Aorta (tissue), 5 donors: ENCODE measurements at places on chromosomes 12 and 14.

DNA sequence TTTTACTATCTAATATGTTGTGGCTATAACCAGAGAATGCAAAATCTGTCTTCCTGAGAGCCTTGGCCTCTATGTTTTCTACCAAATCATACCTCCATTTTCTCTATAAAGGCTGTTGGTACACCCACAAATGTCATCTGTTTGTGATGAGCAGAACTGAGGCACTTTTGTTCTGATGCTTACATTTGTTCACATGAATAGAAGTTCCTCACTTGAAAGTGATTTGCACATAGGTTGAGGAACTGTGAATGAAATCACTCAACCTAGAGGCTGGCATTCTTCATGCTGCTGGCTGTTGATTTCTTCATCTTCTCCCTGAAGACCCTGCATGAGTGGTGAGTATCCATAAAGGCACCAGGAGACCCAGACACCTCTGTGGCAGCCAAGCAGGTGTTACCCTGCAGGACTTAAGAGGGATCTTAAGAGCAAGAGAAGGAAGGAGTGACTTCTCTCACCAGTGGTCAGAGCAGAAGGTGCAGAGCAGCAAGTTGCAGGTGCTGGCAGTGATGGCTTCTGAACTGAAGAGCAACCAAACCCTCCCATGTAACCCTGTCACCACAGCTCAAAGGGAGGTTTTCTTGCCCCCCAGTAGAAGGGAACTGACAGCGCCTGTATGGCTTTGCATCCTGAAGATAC lies 110.3 kb downstream of the HMGA2 start:
- no peak for DNase-seq

DNA sequence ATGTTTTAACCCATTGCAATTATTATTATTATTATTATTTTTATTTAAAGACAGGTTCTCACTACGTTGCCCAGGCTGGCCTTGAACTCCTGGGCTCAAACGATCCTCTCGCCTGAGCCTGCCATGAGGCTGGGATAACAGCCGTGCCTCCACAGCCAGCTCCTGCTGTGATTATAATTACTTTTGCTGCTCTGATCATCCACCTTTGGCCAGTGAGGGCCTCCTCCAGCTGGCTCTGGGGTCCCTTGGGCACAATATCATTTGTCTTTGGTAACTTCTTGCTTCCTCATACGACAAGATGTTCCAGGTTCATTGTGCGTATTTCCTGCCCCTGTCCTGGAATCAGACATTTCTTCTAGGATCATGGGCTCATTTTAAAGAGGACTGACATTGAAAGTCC lies 28.4 kb downstream of the LRTM2 start:
- DNase-seq: no peak

- no peak for DNase-seq
These were observed 183.1 kb downstream of the EMP1 start for GRCh38 chr12:13379531-13380188.

GRCh38 chr14:73168691-73169090 lies 32.4 kb downstream of the PSEN1 start:
- DNase-seq: no peak

DNA sequence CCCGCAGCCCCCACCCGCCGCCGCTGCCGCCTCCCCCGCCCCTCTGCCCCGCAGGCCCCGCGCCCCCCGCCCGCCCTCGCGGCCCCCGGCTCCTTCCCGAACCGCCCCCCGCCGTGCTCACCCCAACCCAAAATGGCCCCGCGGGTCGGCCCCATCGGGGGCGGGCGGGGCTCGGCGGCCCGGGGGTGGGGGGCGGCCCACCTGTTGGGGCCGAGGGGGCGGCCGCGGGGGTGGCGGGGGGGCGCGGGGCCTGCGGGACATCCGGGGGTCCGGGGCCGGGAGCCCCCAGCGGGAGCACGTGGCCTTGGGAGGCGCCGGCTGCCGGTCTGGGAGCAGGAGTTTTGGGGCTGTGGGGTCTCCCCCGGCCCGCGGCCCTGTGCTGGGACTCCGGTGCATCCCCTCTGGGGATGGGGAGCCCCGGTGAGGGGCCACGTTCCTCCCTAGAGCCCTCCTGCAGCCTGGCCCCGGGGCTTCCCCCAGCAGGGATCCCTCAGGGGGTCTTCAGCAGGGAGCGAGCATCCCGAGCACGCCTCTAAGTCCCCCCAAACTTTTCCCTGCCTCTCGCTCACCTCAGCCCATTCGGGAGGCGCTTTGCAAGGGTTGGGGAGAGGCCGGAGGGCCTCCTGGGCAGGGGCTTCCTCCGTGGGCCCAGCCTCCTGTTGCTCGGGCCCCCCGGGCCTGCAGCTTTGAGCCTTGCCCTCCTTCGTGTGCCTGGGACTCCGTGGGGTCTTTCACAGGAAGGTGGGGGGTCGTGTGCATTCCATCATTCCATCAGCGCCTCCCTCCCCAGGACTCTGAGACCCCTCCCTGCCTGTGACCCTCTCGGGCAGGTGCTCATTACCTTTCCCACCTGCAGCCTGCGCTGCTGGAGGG lies 710 bp downstream of the MTA1 start:
- no peak for DNase-seq

DNA sequence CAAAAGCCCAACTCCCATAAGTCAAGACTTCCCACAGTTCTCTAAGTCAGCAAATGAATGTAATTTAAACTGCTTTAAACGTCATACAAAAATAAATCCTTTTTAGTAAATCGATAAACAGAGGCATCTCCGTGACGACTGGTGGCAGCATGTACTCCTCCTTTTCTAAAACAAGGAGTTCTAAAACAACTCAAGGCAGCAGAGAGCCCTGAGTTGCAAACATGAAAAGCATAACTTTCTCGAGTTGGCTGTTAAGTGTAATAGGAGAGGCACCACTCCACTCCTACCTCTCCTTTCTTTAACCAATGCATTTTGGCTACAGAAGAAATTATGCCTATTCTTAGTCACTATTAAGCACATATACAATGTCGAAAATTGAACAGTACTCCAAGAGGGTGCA lies 22.0 kb downstream of the LTBR start:
- DNase-seq: no peak

GRCh38 chr14:105501504-105502291 lies 10.7 kb downstream of the TEDC1 start:
- DNase-seq: peak; percentile 73

DNA sequence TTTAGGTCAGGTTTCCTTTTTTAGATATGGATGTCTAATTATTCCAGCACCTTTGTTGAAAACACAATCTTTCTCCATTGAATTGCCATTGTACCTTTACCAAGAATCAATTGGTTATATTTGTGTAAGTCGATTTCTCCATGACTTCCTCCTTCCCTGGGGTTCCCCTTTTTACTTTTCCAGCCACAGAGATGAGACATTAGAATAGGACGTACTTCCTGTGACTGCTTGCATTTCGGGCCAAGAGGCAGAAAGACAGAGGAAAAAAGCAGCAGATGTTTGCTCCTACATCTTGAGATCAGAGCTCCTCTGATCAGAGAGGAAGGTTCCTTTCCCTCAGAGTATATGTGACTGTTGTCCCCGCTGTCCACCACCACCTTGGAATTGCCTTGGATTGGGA lies 453.7 kb upstream of the RGS6 start:
- DNase-seq: no peak

DNA sequence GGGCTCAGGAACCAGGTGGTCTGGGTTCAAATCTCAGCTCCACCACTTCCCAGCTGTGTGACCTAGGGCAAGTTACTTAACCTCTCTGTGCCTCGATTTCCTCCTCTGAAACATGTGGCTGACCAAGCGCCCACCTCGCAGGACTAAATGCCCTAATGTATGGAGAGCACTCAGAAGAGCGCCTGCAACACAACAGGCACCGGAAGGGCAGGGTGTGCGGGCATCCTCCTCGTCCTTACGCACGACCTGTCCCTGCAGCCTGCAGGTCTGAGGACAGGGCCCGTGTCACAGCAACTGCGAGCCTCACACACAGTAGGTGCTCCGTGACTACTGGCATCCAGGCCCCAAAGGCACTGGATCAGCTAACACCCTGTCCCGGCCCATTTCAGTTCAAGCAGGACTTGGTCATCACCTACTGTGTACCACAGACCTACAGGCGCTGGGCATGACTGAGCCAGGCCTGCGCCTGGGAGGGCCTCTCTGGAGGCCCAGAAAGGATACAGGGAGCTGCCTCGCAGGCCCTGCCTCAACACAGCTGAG lies 131.5 kb downstream of the NCOR2 start:
- DNase-seq: no peak

DNA sequence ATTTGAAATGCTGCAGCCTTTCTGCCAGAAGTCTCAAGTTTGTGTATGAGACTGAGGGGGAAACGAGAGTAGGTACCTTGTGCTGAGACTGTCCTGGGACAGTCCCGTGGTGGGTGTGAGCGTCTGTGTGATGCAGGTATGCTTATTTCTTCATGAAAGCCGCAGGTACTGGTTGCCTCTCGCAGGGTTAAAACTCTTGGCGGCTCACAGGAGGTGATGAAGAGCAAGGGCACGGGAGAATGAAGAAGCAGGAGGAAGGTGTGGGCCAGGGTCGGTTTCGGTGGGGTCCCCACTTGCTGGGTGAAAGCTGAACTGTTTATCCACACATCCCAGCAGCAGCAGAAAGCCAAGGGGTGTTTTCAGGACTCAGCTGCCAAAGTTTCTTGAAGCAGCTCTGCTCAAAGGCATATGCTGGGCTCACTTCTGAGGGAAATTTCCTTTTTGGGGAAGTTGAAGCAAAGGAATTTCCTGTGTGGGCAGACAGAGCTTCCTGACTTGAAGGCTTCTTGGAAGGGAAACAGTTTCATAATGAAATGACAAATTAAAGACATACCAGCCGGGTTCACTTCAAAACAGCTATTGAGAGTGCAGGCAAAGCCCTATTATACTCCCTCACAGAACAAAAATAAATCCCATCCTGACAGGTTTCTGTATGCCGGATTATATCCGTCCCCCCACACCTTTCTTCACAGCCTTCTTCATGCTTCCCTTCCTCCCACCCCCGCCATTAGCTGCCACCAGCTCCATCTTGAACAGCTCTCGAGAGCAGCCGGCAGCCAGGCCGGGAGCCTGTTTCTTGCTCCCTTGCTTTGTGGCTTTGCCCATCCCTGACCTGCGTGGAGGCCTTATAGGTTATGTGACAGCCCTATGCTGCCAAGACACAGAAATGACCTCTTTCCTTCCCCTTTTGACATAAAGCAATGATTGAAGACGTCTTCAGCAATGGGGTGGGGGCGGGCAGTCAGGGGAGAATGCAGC lies 116.6 kb downstream of the ETV6 start:
- peak; percentile 54 for DNase-seq

GRCh38 chr14:72925815-72926291 lies 411 bp upstream of the DCAF4 start:
- DNase-seq: no peak

DNA sequence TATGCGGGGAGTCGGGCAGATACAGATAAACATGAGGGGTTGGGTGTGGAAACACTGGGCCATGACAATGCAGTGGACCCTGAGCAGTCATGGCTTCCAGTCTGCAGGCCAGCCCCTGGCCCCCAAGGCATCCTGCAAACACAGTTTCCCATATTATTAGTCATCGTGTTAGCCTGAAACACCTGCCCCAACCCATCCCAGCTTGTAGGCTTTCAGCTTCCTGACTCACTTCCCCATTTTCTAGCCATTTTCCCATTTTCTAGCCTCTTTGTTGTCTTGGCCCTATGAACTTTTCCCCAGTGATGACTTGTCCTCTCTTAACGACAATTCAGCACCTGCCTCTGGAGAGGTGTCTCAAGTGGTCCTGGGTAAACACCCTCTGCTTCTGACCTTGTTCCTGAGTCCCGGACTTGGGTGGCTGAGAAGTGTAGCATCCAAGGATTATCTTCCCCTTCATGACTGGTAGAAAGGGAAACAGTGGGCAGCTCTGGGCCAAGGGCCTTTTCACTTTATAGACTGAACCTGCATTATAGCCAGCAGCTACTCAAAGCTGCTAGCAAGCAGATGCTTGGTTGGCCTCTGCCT lies 4.3 kb upstream of the PGF start:
- peak; percentile 29 for DNase-seq

- no peak for DNase-seq
These were observed 71.4 kb downstream of the SLC41A2 start for GRCh38 chr12:104886418-104887401.

DNA sequence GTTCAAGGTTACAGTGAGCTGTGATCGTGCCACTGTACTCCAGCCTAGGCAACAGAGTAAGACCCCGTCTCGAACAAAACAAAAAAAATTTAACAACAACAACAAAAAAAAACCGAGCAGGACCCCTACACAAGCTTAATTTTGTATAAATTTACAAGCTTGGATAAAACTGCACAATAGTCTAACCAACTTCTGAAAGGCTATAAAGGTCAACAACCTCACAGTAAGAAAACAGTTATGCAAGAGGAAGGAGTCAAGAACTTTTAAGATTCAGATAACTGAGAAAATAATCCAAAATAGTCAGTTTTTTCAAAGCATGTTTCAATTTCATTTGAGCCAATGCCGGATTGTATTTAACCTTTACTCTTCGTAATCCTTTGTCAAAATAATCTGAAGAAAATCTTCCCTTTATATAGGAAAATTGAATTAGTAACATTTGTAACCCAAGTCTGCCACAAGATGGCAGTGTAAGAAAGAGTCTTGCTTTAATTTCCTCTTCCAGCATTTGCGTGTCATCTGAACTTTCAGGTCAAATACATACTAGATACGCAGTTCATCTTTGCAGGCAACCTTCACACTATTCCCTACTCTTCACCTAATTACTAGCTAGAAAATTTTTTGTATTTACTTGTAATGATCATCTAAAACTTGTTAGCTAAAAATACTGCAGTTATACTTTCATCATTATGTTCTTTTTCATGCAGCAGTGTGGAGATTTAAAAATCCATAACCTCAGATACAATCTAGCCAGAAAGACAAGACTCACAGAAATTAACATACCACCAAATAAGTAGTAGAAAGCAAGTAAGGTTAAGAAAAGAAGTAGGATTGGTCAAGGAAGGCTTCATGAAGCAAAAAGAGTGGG lies 5.8 kb downstream of the CCNB1IP1 start:
- DNase-seq: no peak

- no peak for DNase-seq
These were observed 21.4 kb upstream of the KCNK13 start for GRCh38 chr14:90040411-90040810.

- no peak for DNase-seq
These were observed 226.7 kb downstream of the FUT8 start for GRCh38 chr14:65639216-65639615.

DNA sequence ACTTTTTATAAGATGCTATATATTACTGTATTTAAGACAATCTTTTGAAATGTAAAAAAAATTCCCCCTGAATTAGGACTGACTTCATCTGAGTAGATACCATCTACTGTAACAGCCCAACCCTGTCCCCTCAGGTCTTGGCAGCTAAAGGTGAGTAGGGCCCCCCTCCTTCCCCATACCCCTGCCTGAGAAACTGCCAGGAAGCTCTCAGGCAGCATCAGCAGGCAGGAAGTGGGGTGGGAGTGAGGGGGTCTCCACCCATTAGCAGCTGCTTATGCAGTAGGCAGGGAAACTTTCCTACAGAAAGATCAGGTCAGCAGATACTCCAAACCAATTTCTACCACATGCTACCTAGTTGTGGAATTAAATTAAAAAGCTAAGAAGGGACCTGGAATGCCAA lies 62.5 kb downstream of the PAX9 start:
- no peak for DNase-seq
